ENCODE measurements at places on chromosomes 3 and 15. TPM values are rescaled to one million over a fixed set of nuclear protein-coding genes. Genes with fewer than 3 reads are reported as not detected.

- no peak for DNase-seq
Observed at GRCh38 chr15:80202641-80203360, 49.2 kb downstream of the CTXND1 start.

DNA sequence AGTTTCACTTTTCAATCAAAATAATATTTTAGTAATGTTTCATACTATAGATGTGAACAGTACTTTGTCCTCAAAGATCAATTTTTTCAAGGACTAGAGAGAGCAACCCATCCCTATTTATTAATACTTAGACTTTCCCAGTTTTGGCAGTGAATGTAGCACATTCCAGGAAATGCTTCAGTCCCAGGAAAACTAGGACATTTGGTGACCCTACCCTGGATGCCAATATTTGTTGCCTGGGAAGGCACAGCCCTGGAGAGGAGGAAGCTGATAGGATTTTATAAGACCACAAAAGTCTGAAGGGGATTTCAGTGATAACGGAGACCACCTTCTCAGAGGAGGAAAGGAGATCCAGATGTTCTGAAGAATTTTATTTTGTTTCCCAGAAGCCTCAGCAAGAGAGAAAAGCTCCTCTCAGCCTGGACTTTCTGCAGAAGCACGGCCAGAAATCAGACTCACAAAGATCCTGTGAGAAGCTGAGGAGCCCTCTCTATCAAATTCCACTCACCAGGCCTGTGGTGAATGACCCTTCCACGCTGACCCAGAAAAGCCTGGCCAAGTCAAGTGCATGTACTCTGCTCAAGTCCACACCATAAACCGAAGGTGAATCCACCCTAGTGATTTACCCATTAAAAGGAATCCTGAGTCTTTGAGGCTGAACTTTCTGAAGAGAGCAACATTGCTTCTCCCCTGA lies 87.7 kb upstream of the ABHD17C start:
- DNase-seq: no peak

DNA sequence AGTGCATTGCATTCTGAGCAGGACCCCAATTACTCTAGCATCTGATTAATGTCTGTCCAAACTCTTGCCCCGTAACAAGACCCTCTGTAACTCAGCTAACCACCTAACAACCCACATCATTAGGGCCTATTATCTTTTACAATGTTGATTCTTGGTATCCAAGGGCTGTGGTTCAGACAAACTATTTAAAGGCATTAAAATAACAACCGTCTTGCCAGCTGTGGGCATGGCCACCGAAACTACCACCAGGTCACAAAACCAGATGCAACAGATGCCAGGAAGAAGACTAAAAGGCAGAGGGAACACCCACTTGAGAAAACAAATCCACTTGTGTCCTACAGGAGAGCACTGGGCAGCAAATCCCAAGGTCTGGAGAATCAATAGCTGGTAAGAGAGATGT lies 262.9 kb downstream of the ERC2 start:
- DNase-seq: no peak

CSPG4 gene
- 7.5 TPM for polyA plus RNA-seq

CD96 gene
- polyA plus RNA-seq: 0.45 TPM
